ENCODE measurements at places on chromosomes 16 and 17. TPM values are rescaled to one million over a fixed set of nuclear protein-coding genes. Genes with fewer than 3 reads are reported as not detected.

MIS12 gene
- 35.6 TPM for total RNA-seq

OTOA gene
- 0.34 TPM for total RNA-seq

ARHGAP44 gene
- total RNA-seq: 6.5 TPM

KRT33A gene
- not detected for total RNA-seq

OGFOD1 gene
- 52.9 TPM for total RNA-seq

PLXDC1 gene
- 0.84 TPM for total RNA-seq

TNFRSF13B gene
- total RNA-seq: not detected

MT3 gene
- not detected for total RNA-seq

DNA sequence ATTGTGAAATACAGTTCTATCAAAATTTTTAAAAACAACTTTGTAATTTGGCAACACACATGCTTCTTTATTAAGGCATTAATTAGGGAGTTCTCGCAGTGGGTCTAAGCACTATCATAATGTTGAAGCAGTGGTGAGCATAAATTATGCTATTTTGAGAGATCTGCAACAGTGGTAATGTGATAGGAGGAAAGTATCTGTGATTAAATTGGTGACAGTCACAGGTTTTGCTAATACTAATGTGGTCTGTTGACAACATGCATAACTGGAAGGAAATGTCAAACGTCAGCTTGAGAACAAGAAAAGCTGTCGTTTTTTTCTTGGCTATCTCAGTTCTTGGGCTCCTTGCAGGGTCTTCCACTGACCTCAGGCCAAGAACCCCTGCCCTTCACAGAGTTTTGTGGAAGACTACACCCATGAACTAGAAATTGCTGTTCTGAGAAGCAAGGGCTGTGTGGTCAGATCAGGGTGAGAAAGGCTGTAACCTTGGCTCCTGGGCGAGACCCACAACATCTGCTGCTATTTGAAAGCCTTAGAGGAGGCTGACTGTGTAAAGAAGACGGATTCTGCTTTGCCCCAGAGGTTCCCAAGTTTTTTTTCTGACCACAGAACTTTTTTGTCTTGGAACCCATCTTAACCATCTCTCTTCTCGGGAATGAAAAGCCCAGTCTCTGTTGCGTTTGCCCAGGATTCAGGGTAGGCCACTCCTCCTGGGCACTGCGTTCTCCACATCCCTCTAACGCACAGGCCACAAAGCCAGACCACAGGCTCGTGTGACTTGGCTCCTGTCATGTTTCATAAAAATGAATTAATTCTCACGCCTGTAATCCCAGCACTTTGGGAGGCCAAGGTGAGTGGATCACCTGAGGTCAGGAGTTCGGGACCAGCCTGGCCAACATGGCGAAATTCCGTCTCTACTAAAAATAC, 13.9 kb downstream of the ATP2A1 start:
- no peak for DNase-seq
- no peaks in the 10 kb centered on the region for H3K36me3 ChIP-seq
- no peak overlapping the region for H3K27ac ChIP-seq
- H3K4me3 ChIP-seq: no peak overlapping the region
- no peaks in the 10 kb centered on the region for H3K27me3 ChIP-seq

DNA sequence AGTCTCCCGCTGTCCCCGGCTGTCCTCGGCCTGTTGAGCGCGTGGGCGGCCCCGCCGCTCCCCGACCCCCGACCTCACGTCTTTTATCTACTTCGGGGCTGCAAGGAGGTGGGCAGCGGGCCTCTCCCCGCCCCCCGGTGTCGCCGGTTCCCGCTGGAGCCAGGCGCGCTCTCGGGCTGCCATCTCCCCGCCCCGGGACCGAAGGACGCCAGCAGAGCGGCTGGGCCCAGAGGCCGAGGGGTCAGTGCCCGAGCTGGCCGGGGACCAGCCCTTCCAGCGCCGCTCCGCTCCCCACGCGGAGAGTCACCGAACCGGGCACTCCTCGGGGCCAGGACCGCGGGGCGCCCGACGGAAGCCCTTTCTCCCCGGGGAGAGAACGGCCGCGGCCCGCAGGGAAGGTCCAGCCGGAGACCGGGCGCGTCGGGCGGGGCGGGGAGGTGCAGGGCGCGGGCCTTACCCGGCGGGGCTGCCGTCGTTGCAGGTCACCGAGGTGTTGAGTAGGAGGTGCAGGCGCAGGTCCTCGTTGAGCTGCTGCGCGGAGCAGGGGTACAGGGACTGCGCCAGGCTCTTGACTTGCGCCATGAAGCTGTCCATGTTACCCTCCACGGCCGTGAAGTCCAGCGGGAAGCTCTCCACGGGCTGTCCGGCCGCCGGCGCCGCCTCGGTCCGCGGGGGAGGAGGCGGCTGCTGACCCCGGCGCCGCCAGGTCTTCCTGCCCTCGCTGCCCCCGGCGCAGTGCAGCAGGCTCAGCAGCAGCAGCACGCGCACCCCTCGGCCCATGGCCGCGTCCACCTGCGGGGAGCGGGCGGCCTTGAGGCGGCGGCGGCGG, 643 bp downstream of the NOTUM start:
- DNase-seq: no peak
- no peak overlapping the region for H3K27ac ChIP-seq
- H3K36me3 ChIP-seq: no peaks in the 10 kb centered on the region
- no peak overlapping the region for H3K4me3 ChIP-seq
- H3K4me1 ChIP-seq: peaks cover 17% of the 10 kb centered on the region

DNA sequence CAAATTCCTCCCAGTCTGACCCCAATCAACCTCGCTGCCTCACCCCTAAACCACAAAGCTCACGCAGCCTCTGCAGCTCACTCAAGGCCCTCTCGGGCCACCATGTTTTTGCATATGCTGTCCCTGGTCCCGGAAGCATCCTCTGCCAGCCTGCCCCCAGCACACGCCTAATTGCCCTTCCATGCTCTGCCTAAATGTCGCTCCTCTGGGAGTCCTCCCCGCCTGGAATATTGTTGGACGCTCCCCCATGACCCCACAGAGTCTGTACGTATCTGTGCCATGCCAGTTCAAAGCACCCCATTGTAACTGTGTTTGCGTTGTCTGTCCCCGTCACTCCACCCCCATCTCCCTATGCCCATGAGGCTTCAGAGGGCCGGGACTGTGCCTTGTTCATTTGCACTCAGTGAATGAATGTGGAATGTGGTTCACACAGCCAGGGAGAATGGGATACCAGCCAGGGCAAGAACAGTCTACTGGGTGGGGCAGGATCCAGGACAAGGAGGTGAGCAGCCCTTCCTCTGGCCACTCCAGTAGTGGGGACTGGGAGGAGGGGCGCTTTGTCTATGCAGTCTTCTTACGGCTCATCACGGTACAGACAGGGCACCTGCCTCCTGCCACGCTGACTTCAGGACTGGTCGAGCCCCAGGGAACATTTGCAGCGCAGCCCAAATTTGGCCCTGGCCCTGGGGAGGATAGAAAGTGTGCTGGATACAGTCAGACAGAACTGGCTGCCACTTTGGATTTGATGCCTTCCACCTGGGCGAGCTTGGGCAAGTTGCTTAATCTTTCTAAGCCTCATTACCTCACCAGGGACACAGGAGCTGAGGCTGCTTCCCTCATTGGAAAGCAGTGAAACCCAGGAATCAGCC, 48.5 kb downstream of the NOS2 start:
- no peak overlapping the region for H3K27ac ChIP-seq
- no peaks in the 10 kb centered on the region for H3K36me3 ChIP-seq
- no peaks in the 10 kb centered on the region for H3K4me1 ChIP-seq
- no peak for DNase-seq

- H3K4me3 ChIP-seq: no peak overlapping the region
- H3K36me3 ChIP-seq: no peaks in the 10 kb centered on the region
- no peak for DNase-seq
- H3K4me1 ChIP-seq: peaks cover 47% of the 10 kb centered on the region
Observed at GRCh38 chr17:65181237-65182061, 44.3 kb downstream of the RGS9 start.

GRCh38 chr17:59723607-59724006, 16.2 kb downstream of the VMP1 start:
- H3K4me3 ChIP-seq: no peak overlapping the region
- DNase-seq: no peak
- no peak overlapping the region for H3K27ac ChIP-seq

DNA sequence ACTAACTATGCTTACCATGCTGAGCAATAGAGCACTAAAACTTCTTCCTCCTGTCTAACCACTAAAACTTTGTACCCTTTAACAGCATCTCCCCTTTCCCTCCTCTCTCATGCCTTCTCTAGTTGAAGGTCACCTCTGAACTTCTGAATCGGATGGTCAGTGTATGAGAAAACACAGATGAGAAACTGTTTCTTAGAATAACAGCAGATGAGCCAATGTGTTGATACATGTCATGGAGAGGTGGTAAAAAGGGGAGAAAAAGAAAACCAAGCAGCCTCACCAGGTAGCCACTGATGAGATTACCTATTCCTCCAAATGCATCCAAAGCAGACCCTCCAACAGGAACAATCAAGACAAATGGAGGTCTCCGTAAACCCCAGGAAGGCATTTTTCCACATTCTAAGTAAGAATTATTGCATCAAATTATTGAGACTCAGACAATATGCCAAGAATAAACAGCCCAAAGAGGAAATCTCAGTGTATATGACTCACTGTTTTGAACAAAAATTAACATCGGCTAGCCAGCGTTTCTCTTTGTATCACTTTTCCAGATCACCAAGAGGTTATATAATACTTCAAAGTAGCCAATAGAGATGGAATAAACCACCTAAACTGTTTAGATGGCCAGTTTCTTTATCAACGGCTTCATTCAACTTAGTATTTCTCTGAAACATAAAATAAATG, 793.3 kb upstream of the SOX9 start:
- DNase-seq: no peak
- peaks cover 7% of the 10 kb centered on the region for H3K4me1 ChIP-seq
- H3K4me3 ChIP-seq: no peak overlapping the region

GRCh38 chr17:61821655-61822054, 41.7 kb downstream of the BRIP1 start:
- H3K4me1 ChIP-seq: peaks cover 4% of the 10 kb centered on the region
- peaks cover 50% of the 10 kb centered on the region for H3K36me3 ChIP-seq
- no peak overlapping the region for H3K27ac ChIP-seq
- no peaks in the 10 kb centered on the region for H3K27me3 ChIP-seq
- H3K4me3 ChIP-seq: no peak overlapping the region

DNA sequence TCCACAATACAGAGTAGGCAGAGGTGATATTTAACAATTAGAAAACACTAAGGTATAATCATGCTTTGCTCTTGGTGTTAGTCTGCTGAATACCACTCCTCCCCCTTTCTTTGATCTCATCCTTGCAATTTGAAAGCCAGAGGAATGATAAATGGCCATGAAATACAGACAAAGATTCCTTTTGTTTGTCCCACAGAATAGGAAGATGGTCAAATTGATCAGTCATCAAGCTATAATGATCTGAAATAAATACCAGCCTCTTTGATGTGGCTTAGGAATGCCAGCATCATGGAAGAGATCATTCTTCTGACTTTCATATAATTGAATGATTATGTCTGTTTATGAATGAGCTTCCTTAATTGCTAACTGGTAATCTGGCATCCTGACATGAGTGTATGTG, 1541.7 kb upstream of the CDH8 start:
- H3K27me3 ChIP-seq: no peaks in the 10 kb centered on the region
- H3K4me1 ChIP-seq: peaks cover 29% of the 10 kb centered on the region
- H3K4me3 ChIP-seq: no peak overlapping the region
- no peak overlapping the region for H3K27ac ChIP-seq
- no peaks in the 10 kb centered on the region for H3K36me3 ChIP-seq

GRCh38 chr16:84942786-84943185, 68.5 kb downstream of the ZDHHC7 start:
- no peaks in the 10 kb centered on the region for H3K4me1 ChIP-seq
- H3K4me3 ChIP-seq: no peak overlapping the region
- no peaks in the 10 kb centered on the region for H3K36me3 ChIP-seq

GRCh38 chr17:62994931-62995330, 28.9 kb downstream of the TANC2 start:
- peaks cover 5% of the 10 kb centered on the region for H3K36me3 ChIP-seq
- no peak overlapping the region for H3K4me3 ChIP-seq
- H3K4me1 ChIP-seq: peaks cover 5% of the 10 kb centered on the region
- H3K27ac ChIP-seq: no peak overlapping the region

DNA sequence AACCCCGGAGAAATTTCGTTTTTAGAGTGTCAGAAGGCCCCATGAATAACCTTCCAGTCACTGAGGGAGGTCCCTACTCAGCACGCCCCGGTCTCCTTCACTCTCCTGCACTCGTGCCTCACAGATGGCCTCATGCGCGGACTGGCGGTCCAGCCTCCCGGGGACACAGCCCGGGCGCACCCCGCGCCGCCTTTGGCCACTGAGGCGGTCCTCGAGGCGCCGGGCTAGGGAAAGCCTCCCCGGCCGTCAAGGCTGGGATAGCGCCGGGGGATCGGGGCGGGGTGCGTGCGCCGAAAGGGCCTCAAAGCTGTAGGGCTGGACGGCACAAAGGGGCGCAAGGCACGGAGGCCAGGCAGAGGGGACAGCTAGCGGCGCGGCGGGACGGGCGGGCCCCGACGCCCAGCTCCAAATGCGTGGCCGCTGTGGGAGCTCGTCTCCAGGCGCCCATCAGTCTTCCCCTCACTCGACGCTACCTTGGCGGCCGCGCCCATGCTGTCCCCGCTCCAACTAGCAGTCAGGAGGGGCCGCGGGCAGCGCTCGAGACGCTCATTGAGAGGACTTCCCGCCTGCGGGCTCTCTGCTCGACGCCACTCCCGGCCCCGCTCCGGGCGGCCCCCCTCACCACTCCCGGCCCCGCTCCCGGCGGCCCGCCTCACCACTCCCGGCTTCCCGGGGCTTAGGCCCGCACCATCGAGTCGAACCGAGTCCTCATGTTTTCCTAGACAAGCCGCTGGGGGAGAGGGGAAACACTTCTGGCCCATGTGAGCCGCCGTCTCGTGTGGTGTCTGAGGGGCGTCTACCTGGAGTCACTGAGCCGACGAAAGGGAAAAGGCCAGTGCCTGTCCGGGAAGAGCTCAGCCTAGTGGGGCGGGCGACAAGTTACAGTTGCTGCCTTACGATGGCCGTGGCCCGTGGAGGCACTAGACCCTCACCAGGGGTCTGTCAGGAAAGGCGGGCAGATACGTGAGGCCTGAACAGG, at the start of gene USP6:
Gene USP6 (plus strand): TSS at position 360 of the 979 bp plus-strand sequence. CDS start 14,336 bp downstream, outside the sequence.
- peaks cover 2% of the 10 kb centered on the region for H3K36me3 ChIP-seq
- no peak within 1 kb of the TSS for H3K27ac ChIP-seq
- no peaks in the 10 kb centered on the region for H3K27me3 ChIP-seq

GRCh38 chr17:63881935-63882601, at the start of gene GH2:
TSS of gene GH2 (minus strand) at chr17:63881944. CDS start at chr17:63881801, 143 bp downstream.
- H3K36me3 ChIP-seq: no peaks in the 10 kb centered on the region
- H3K27me3 ChIP-seq: peaks cover 13% of the 10 kb centered on the region
- H3K27ac ChIP-seq: no peak within 1 kb of the TSS
- peaks cover 2% of the 10 kb centered on the region for H3K4me1 ChIP-seq

DNA sequence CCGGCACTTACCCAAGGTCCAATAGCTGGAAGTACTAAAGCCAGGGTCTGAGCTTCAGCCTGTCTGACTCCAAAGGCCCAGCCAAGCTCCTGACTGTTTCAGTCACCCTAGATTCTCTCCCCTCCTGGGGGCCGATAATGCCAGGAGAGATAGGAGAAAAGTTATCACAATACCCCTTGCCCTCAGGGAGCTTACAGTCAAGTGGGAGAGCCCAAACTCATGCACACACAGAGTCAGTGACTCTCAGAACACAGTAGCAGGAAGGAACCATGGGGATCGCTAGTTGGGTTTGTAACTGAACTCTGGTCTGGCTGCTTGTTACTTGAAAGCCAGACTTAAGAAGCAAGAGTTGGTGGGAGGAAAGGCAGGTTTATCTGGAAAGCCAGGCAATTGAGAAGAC, 14.9 kb downstream of the ZNF768 start:
- no peak overlapping the region for H3K4me3 ChIP-seq
- H3K27me3 ChIP-seq: no peaks in the 10 kb centered on the region

- H3K36me3 ChIP-seq: peaks cover 2% of the 10 kb centered on the region
- H3K4me1 ChIP-seq: peaks cover 11% of the 10 kb centered on the region
- no peaks in the 10 kb centered on the region for H3K27me3 ChIP-seq
- DNase-seq: peak; percentile 69
- peak overlapping the region; percentile 85 for H3K27ac ChIP-seq
- no peak overlapping the region for H3K4me3 ChIP-seq
Observed at GRCh38 chr17:59004338-59005111, 102.2 kb downstream of the TRIM37 start.

All from neural crest cell (in vitro differentiated cells).